ENCODE measurements at places on chromosomes 1 and 21.
A peak's percentile ranks its signal among the peaks of the same experiment; 100 is the strongest.

- H3K36me3 ChIP-seq, result no peaks in the 10 kb centered on the region
- H3K27me3 ChIP-seq, result no peaks in the 10 kb centered on the region
- peaks cover 6% of the 10 kb centered on the region for H3K4me1 ChIP-seq
- H3K27ac ChIP-seq, result no peak overlapping the region
- DNase-seq, result no peak
- H3K4me3 ChIP-seq, result no peak overlapping the region
These were observed 26.6 kb downstream of the TMEM51 start for GRCh38 chr1:15180189-15180588.

- H3K27ac ChIP-seq, result peak overlapping the region; percentile 99
- peaks cover 25% of the 10 kb centered on the region for H3K4me1 ChIP-seq
- H3K36me3 ChIP-seq, result peaks cover 45% of the 10 kb centered on the region
- peak overlapping the region; percentile 85 for H3K4me3 ChIP-seq
- no peaks in the 10 kb centered on the region for H3K27me3 ChIP-seq
These were observed 991 bp downstream of the PYGO2 start for GRCh38 chr1:154960446-154961136.

GRCh38 chr1:26970810-26971209, 10.5 kb upstream of the KDF1 start:
- no peaks in the 10 kb centered on the region for H3K4me1 ChIP-seq
- H3K4me3 ChIP-seq, result no peak overlapping the region
- H3K27me3 ChIP-seq, result no peaks in the 10 kb centered on the region
- no peak overlapping the region for H3K27ac ChIP-seq
- peak; percentile 7 for DNase-seq

- no peak overlapping the region for H3K27ac ChIP-seq
- peaks cover 4% of the 10 kb centered on the region for H3K4me1 ChIP-seq
- no peaks in the 10 kb centered on the region for H3K36me3 ChIP-seq
- no peaks in the 10 kb centered on the region for H3K27me3 ChIP-seq
These were observed 15.8 kb downstream of the RCC1 start for GRCh38 chr1:28521502-28522164.

DNA sequence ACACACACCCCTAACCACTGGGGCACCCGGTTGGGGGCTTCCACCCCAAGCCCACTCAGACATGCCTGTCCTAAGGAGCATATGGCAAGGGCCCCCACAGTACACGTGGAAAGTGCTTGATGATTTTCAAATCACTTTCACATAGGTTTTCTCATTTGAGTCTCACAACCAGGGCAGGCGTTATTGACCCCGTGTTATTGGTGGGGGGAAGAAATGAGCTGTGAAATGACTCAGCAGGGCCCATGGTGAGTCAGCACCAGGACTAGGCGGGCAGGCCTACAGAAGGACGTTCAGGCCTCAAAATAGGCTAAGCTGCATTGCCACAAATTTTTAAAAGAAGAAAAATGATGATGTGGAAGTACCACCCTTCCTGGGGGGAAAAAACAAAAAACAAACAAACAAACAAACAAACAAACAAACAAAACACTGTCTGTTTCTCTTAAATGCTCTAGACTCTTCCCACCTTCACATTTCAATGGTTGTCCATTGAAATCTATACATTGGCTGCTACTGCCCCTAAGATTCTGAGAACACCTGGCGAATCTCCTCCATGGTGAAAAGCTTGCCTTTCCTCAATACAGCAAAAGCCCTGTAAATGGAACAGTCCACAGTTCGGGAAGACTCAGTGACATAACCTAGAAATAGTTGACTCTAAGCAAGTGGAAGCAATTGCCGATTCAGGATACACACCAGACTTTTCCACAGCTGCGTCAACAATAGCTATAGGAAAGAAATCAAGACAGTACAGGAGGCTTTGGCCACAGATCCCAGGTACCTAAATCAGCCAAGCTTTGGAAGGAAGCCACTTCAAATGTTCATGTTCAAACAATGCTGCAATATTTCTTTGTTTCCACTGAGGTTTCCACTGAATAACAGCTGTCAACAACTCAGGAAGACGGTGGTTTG, 234.7 kb downstream of the TOMM20 start:
- peaks cover 22% of the 10 kb centered on the region for H3K4me1 ChIP-seq
- no peak overlapping the region for H3K4me3 ChIP-seq
- no peaks in the 10 kb centered on the region for H3K36me3 ChIP-seq
- DNase-seq, result no peak
- H3K27ac ChIP-seq, result no peak overlapping the region
- H3K27me3 ChIP-seq, result no peaks in the 10 kb centered on the region

GRCh38 chr1:202018468-202019234, 8.3 kb downstream of the ELF3 start:
- no peaks in the 10 kb centered on the region for H3K27me3 ChIP-seq
- H3K27ac ChIP-seq, result no peak overlapping the region
- H3K36me3 ChIP-seq, result no peaks in the 10 kb centered on the region
- no peaks in the 10 kb centered on the region for H3K4me1 ChIP-seq
- no peak overlapping the region for H3K4me3 ChIP-seq

- no peak for DNase-seq
- H3K4me3 ChIP-seq, result no peak overlapping the region
- peaks cover 6% of the 10 kb centered on the region for H3K4me1 ChIP-seq
- H3K36me3 ChIP-seq, result no peaks in the 10 kb centered on the region
- no peak overlapping the region for H3K27ac ChIP-seq
- no peaks in the 10 kb centered on the region for H3K27me3 ChIP-seq
These were observed 114.4 kb downstream of the CNIH3 start for GRCh38 chr1:224730540-224730939.

- peak; percentile 52 for DNase-seq
- peak overlapping the region; percentile 41 for H3K4me3 ChIP-seq
- no peaks in the 10 kb centered on the region for H3K27me3 ChIP-seq
- H3K27ac ChIP-seq, result peak overlapping the region; percentile 52
- no peaks in the 10 kb centered on the region for H3K36me3 ChIP-seq
These were observed 4.2 kb downstream of the TINAGL1 start for GRCh38 chr1:31580513-31580870.

DNA sequence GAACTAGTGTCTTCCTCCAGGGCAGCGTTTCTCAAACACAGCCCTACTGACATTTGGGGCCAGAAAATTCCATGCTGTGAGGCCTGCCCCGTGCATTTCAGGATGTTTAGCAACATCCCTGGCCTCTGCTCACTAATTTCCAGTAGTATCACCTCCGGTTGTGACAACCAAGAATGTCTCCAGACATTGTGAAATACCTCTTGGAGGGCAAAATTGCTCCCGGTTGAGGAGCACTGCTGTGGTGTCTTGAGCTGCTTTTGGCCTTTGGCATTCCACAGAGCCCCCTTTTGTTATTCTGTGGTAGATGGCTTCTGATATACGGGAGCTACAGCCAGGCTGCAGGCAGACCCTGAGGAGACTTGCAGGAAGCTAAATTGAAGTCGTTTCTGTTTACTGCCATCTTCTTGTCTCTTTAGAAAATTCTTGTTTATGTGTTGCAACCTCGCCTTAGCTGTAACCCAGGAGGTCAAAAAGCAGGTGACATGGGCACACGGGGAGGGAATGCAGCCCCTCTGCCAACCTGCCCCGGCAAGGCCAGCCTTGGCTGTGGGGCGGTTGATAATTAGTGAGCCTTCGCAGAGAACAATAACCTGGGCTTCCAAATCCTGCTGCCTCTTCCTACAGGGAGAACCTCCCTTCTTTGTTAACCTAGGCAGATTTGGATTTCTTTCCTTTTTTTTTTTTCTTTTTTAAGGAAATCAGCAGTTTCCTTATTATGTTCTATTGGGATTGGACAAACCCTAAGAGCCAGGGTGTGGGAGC, 74.7 kb upstream of the AKT3 start:
- no peak overlapping the region for H3K27ac ChIP-seq
- H3K36me3 ChIP-seq, result no peaks in the 10 kb centered on the region
- peaks cover 3% of the 10 kb centered on the region for H3K27me3 ChIP-seq
- DNase-seq, result no peak
- no peaks in the 10 kb centered on the region for H3K4me1 ChIP-seq
- no peak overlapping the region for H3K4me3 ChIP-seq

DNA sequence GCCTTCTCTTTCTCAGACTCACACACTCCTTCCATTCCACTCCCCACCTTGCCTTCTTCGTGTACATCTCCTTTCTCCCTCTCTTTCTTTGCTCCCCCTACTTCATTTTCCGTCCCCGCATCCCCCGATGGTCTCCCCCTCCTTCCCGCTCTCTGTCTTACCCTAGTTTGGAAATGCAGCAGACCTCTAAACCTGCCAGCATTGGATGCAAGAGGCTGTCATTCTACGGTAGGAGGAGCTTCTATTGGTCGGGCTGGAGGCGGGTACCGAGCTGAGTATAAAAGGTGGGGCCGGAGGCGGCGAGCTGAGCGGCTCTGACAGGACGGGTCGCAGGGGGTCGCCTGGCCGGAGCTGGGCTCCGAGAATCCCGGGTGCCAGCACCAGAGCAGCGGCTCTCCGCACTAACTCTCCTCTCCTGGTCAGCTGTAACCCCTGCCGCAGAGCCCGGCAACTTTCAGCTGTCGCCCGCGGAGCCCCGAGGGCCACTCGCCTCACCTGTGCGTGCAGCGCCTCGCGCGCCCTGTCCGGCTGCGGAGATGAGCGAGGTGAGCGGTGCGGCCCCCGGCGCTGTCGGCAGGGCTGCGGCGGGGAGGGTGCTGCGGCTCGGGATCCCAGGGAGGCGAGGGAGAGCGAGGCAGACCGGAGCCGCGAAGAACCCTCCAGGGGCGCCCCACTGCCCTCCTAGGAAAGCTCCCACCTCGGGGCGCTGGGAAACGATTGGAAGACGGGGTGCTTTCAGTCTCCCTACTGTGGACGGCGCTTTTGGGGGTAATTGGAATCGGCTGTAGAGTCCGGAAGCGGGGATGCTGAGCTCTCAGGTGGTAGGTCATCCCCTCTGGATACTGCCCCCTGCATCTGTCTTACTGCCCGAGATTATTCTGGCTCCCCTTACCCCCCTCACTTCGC, at the start of gene PCP4L1:
Gene PCP4L1, plus strand, starts transcription at position 307 of the 906 bp plus-strand sequence. Its CDS starts 230 bp downstream, at position 537.
- H3K27ac ChIP-seq, result no peak within 1 kb of the TSS
- H3K4me3 ChIP-seq, result peak within 1 kb of the TSS; percentile 13
- no peaks in the 10 kb centered on the region for H3K4me1 ChIP-seq
- peaks cover 33% of the 10 kb centered on the region for H3K27me3 ChIP-seq
- DNase-seq, result peak; percentile 47

DNA sequence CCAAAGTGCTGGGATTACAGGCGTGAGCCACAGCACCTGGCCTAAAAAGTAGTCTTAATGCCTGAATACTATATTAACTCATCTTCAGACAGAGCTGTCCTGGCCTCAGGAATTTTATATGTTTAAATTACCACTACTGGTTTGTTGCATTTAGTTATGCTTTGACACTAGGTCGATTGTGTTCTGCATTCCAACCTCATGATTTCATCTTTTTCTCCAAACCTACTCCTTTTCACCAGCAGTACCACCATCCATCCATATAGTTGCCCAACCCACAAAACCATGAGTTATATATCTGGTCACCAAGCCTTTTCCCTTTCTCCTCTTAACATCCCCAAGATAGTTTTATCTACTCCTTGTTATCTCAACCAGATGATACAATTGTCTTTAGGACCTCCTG, 22.6 kb downstream of the FMO5 start:
- H3K4me3 ChIP-seq, result no peak overlapping the region
- H3K4me1 ChIP-seq, result no peaks in the 10 kb centered on the region
- no peaks in the 10 kb centered on the region for H3K27me3 ChIP-seq
- H3K27ac ChIP-seq, result no peak overlapping the region
- DNase-seq, result no peak

DNA sequence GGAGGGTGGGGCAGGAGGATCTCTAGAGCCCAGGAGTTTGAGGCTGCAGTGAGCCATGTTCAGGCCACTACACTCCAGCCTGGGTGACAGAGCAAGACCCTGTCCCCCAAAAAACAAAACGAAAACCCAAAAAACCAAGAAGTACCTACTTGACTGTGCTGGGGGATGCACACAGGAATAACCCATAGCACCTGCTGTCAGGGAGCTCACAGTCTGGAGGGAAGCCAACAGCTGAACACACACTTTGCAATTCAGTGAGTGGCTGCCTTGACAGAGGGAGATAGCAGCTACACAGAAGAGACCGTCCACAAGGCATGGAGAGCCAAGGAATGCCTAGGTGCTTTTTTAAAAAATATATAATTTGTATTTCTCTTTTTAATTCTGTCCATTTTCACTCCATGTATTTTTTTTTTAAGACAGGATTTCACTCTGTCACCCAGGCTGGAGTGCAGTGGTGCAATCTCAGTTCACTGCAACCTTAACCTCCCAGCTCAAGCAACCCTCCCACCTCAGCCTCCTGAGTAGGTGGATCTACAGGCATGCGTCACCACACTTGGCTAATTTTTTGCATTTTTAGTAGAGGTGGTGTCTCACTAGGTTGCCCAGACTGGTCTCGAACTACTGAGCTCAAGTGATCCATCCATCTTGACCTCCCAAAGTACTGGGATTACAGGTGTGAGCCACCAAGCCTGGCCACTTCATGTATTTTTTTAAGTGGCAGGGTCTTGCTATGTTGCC, 68.7 kb downstream of the NID1 start:
- no peak overlapping the region for H3K4me3 ChIP-seq
- peaks cover 5% of the 10 kb centered on the region for H3K4me1 ChIP-seq
- peaks cover 92% of the 10 kb centered on the region for H3K36me3 ChIP-seq
- no peak for DNase-seq
- H3K27ac ChIP-seq, result no peak overlapping the region
- no peaks in the 10 kb centered on the region for H3K27me3 ChIP-seq
